ENCODE measurements at places on chromosomes 1 and 21.

DNA sequence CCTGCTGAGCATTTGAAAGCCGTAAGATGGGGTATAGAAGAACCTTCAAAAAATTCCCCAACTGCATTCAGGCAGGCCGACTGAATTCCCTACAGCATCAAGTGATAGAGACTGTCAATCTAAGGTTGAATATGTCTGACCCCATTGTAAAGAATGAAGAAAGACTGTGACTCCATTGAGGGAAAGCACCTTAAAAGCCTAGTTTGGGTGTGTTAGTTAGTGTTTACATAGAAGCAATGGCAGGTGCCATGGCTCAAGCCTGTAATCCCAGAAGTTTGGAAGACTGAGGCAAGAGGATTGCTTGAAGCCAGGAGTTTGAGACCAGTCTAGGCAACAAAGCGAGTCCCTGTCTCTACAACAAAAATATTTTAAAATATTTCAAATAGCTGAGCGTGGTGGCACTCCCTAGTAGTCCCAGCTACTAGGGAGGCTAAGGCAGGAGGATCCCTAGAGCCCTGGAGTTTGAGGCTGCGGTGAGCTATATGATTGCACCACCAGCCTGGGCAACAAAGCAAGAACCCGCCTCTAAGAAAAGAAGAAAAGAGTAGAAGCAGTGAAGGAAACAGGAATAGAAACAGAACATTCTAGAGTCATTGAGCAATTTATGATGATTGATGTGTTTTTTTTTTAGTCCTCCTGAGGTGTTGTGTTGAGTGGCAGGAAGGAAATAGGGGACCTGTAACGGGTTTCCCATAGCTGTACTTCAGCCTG lies 15.4 kb downstream of the POLR3GL start:
- peak; percentile 86 for DNase-seq

GRCh38 chr1:88609051-88609450 lies 75.0 kb upstream of the PKN2 start:
- DNase-seq = no peak

DNA sequence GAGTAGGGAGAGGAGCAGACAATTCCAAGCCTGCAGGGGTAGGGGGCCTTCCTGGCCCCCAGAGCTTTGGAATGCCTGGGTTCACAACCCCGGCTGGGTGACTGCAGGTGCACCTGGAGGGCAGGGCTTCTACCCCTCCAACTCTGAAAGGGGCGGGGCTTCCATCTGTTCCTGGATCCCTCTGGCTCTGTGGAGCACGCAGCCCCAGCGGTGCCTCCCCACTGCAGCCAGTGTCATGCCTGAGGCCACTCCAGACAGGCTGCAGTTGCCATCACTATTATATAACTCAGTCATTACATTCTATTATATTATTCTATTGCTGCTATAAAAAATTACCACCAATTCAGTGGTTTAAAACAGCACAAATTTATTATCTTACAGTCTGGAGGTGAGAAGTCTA lies 12.5 kb upstream of the FNBP1L start:
- DNase-seq = no peak

DNA sequence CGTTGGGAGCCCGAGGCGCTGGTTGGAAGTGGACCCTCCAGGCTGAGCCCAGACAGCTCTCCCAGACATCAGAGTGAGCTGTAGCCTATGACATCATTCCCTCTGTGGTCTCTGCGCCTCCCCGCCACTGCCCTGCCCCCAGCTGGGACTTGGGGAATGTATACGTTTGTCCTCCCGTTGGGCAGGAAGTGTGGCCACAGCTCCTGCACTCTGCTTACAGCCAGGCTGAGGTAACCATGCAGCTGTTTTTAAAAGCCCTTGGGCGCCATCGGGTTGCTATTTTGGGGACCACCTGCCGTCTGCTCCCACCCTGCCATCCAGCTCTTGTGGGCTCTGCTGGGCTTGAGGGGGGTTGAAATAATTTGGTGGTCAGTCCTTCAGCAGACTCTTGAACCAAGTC lies 7.8 kb downstream of the VASH2 start:
- no peak for DNase-seq

DNA sequence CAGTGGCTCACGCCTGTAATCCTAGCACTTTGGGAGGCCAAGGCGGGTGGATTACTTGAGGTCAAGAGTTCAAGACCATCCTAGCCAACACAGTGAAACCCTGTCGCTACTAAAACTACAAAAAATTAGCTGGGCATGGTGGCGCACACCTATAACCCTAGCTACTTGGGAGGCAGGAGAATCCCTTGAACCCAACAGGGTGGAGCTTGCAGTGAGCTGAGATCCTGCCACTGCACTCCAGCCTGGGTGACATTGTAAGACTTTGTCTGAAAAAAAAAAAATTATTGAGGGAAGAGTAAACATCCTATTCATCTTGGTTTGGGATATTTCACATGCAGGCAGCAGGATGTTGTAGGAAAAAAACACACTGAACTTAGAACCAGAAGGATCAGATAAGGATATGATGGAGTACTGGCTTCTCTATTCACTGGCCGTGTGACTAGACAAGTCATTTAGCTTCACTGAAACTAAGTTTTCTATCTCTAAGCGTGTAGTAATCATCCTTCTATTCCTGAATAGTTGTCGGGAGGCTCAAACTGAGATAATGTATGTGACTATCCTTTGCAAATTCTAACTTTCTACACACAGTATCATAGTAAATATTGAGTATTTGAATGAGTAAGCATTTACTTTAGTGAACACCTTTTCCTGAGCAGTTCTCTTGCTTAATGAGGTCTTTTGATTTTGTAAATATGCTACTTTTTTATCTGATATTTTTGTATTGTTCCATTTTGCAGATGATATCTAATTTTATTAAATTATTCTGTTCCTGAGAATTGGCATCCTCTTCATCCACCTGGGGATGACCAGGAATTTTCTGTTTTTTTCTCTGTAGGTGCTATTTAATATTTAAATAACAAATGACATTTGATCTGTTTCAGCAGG lies 18.2 kb downstream of the CAP1 start:
- peak; percentile 45 for DNase-seq

DNA sequence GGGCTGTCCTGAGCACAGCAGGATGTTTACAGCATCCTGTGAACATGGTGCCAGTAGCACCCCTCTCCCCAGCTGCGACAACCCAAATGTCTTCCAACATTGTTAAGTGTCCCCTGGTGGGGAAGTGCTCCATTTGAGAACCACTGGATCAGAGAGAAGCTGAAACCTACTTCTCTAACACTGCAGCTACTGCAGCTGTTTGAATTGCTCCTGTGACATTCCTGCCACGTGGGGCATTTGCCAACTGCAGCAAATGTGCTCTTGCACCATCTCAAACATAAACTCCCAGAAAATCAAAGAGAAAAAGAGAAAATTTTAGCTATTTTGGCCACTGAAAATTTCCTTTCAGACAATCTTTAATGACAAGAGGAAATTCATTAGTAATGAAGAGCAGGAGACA lies 11.0 kb downstream of the SLC2A5 start:
- no peak for DNase-seq

- no peak for DNase-seq
These were observed 43.0 kb downstream of the SLC19A1 start for GRCh38 chr21:45499201-45499750.

GRCh38 chr1:7616076-7616832 lies 154.8 kb upstream of the VAMP3 start:
- peak; percentile 28 for DNase-seq

DNA sequence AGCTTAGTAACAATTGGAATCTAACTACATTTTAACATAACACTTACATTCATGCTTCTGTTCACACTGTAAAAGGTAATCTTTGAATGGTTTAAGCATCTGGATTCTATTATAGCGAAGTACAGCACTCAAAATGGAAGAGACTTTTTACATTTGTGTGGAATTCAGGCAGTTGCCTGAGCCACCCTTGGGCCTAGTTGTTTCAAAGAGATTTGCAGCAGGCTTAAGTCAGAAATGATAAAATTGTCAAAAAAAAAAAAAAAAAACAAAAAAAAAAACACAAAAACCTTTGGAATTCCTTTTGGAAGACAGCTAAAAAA lies 199.9 kb downstream of the LYPLAL1 start:
- DNase-seq = no peak

- DNase-seq = peak; percentile 61
These were observed 228.1 kb downstream of the TPR start for GRCh38 chr1:186146974-186147373.

GRCh38 chr1:159829822-159830465 lies 3.3 kb downstream of the SLAMF8 start:
- DNase-seq = no peak

DNA sequence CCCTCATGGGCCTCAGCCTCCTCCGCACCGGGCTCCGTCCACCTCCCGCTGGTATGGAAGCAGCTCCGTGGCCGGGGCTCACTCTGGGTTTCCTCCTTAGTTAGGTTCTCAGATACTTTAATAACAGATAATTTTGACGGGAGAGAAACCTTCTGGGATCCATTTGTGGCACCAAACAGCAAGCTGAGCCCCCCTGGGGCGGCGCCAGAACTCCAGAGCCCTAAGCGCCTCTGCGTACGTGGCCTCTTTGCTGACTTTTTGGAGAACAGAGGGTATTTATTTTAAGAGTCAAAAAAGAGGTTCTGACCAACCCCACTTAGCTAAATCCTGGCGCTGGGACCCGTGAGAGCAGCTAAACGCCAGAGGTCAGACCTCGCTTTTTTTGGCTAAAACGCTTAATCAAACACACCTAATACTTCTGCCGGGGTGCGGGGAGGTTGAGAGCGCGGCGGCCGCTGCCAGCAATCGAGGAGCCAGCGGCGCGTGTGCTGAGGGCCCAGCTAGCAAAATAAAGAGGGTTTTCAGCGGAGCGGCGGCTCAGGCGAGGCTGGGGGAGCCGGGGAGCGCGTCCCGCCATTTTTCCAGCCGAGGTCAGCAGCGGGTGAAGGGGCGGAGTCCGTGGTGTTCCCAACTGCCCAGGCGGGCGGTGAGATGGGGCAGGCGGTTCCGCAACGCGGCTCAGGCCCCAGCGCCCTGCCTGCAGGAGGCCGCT lies 171.7 kb downstream of the PRDM16 start:
- DNase-seq = no peak

- DNase-seq = no peak
These were observed 47.0 kb downstream of the RABGAP1L start for GRCh38 chr1:174206148-174206836.

GRCh38 chr1:233111731-233112130 lies 161.3 kb downstream of the NTPCR start:
- DNase-seq = no peak

DNA sequence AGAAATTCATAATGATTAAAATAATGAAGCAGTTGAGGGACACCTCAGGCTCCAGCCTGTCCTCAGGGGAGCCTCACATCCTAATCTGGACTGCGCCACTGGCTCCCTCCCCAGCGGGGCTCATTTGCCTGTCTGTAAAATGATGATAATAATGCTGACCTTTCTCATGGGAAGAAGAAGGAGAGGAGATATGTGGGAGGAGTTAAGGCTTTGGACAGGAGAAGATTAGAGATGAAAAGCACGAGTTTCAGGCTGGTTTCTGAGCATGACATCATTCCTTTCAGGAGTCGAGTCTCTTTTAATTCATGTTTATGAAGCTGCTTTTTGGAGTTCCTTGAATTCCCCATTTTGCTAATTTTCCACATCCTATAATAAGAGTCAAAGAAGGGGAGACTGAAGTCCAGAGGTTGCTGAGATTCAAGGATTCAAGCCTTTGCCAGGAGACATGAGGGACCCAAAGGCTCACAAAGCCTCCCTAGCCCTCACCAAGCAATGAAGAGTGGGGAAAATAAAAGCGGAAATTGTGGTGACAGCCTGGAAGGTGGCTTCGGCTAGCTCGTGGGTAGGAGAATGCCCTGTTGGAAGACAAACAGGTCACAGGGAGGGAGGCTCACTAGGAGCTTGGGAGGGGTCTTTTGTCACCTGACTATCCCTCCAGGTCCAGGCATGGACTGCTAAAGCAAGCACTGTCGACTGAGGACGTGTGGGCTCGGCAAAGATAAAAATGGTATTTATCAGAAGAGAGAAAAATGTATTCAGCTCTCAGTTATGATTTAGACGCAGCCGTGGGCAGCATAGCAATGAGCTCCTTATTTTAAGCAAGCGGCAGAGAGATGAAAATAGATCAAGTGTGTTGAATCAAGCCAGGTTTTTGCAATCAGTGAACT lies 27.5 kb upstream of the STMN1 start:
- DNase-seq = peak; percentile 94

DNA sequence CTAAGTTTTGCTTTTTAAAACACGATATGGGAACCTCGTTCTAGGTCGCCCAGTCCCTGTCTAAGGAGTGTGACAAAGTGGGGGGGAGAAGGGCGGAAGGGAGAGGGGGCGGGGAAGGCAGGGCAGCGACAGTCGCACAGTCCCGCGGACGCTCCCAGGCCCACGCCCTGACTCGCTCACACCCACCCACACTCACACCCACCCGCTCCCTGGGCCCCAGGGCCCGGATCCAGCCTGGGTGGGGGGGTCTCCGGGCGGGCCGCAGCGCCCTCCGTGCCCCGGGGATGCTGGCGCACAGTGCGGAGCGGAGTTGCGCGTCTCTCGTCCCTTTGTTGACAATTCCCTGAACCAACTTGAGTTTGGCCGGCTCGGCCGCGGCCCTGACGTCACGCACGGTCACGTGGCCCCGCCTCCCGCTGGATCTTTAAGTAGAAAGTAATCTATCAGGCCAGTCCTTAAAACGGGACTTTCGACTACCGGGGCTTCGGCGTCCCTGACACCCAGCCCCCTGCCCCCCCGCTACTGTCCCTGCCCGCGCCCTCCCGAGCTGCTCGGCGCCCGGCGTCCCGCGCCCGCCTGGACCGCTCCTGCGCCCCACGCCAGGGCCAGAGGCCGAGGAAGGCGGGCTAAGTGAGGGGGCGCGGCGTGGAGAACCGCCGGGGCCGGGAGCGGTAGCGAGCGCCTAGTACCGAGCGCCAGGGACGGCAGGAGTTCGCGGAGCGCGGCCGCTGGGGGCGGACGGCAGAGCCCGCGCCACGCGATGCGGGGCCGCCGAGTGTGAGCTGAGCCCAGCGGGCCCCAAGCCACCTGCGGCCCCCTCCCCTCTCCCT lies at the start of gene FOXD3:
Gene FOXD3, plus strand, starts transcription at position 454 of the 830 bp plus-strand sequence. CDS start 492 bp downstream, outside the sequence.
- DNase-seq = no peak

GRCh38 chr1:9086045-9086444 lies 16.6 kb upstream of the SLC2A5 start:
- DNase-seq = no peak

GRCh38 chr1:92273039-92273438 lies 25.7 kb downstream of the GLMN start:
- no peak for DNase-seq

DNA sequence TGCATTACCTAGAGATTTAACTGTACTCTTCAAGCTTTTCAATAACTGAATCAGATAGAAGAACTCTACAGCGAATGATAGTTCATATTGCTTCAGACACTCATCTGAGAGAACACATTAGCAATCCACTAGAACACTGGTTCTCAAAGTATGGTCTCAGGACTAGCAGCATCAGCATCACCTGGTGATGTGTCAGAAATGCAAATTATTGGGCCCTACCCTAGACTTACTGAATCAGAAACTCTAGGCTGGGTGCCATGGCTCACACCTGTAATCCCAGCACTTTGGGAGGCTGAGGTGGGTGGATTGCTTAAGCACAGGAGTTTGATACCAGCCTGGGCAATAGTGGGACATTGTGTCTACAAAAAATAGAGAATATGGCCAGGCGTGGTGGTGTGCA lies 24.9 kb upstream of the GLIS1 start:
- no peak for DNase-seq
